NCI-H1930 (cell line): ENCODE measurements at places on chromosomes 5 and 9.

GRCh38 chr5:159050316-159051143 is 49.2 kb downstream of the EBF1 start:
- no peak for DNase-seq

- no peak for DNase-seq
Measured at GRCh38 chr5:149381986-149382338, 2.9 kb upstream of the IL17B start.

- DNase-seq = no peak
Measured at GRCh38 chr9:136541179-136541578, 4.7 kb downstream of the NOTCH1 start.

DNA sequence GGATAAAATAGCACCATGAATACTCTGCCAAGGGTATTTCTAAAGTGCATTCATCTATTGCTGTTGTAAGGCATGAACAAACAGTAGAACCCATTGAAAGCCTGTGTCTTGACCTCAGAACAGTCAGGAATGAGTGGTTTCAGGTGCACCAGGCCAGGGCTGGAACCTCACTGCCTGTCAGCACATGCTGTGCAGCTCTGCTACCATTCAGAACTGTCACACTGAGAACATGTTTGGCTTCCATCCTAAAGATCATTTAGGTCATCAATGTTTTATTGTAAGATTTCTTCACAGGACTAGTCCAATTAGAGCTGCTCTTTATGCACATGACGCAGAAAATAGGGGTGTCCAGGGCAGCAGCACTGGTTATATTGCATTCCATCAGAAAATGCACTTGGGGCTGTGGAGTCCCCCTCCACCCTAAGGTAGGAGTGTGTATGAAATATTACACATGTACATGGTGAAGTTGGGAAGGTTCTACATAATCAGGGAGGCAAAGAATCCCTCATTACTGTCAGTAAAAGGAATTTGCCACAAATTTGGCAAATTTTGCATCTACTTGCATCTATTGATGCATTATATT is 408.0 kb downstream of the CTNND2 start:
- no peak for DNase-seq

DNA sequence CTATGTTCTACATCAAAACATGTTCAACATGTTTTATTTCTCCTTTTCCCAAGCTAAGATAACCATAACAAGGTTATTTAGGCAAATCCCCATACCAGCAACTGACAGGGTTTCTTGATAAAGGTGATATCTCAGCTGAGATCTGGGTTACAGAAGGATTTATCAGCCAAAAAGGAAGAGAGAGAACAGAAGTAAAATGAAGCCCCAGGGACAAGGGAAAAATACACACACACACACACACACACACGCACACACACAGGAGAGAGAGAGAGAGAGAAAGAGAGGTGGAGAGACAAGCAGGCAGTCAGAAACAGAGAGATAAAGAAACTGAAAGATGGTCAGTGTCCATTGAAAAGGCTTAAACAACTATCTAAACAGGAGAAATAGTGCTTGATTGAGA is 19.7 kb upstream of the MLLT3 start:
- DNase-seq = no peak

GRCh38 chr5:158285698-158286097 is 426.8 kb upstream of the CLINT1 start:
- no peak for DNase-seq

- no peak for DNase-seq
Measured at GRCh38 chr5:144166696-144167095, 3.8 kb downstream of the YIPF5 start.

GRCh38 chr5:77356740-77357139 is 135.4 kb downstream of the WDR41 start:
- DNase-seq = no peak

DNA sequence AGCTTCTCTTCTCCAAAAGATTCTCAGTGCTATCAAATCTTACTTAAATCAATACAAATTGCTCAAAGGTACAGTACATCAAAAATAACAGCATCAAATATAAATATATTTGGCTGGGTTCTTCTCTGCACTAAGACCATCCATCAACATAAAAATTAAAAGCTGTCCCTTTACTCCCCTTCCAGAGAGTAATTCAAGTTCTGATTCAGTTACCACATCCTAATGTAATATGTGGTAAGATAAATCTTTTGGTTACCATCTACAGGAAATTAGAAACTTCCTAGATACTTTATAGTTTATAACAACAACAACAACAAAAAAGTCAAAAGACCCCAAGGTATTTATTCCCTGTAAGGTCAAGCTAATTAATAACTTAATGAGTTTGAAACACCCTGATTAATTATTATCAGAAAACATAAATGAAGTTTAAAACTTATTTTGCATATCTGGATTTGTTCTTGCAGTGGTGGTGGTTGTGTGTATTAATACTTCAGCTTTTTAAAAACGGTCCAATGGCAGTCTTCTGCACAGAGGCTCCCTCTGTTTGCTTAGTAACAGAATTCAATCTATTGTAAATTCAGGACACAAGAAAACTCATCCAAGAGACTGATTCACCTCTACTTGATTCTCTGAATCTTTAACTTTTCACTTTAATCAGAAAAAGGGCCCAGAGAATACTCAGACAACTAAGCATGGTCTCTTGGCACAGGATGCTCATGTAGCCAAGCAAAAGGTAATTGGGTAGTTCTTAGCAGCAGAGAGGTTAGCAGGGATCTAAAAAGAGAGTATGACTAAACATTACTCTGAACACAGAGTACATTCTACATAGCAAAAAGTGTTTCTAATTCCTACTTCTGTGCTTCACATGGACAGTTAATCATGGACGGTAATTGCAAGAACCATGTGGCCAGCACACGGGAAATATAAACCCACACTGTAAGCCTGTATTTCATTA is 20.1 kb downstream of the DIAPH1 start:
- no peak for DNase-seq

GRCh38 chr9:28120184-28120583 is 546.9 kb upstream of the C9orf72 start:
- peak; percentile 94 for DNase-seq

- no peak for DNase-seq
Measured at GRCh38 chr5:179225387-179225786, 119.9 kb downstream of the ADAMTS2 start.

- no peak for DNase-seq
Measured at GRCh38 chr9:109908459-109909390, 128.7 kb downstream of the PALM2AKAP2 start.

- DNase-seq = no peak
Measured at GRCh38 chr9:92359394-92359995, 33.7 kb downstream of the CENPP start.

DNA sequence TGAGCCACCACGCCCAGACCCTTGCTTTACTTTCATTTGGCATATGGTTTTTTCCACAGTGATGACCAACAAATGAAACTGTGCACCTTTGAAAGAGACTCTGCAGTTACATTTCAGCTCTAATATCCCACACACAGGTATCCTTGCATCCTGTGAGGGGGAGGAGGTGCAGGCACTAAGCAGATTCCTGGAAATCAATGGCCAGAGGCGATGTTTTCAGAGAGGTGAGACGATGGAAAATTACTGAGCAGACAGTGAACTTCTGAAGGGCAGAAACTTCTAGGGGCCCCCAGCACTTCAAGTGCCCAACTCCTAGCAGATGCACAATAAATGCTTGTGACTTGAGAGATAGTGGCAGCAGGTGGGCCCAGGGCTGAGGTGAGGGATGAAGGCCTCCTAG is 29.8 kb upstream of the GNE start:
- DNase-seq = no peak

- DNase-seq = no peak
Measured at GRCh38 chr5:154783774-154784460, 28.7 kb downstream of the LARP1 start.
